Right hindlimb (tissue), 1 donor: ENCODE measurements at places on chromosomes 12 and 14.

- no peak for DNase-seq
Observed at GRCh38 chr14:56241461-56241860, 123.2 kb downstream of the PELI2 start.

DNA sequence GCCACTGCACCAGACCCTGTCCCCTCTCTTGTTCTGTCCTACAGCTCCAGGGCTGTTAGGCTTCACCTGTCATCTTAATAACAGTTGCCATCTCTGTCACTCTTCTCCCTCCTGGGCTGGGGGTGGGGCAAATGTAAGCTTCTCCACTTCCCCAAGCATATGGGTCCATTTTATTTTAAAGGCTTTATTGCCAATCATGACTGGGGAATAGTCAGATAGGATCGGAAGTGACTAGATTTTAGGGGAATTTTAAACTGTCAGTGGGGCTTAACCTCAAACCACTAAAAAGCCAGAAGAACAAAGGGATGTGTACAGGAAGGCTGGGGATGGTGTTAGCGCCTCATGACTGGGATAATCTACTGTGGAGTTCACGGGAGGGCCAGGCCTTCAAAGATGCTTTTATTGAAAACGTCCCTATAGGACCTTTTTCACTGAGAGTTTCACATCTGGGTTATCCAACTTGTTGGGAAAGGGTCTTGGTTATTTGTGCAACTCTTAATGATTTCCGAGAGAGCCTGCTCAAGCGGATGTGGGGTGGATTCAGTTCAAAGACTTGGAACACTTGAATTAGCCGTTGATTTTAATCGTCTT lies 41.6 kb downstream of the CHST11 start:
- no peak for DNase-seq

- DNase-seq = no peak
Observed at GRCh38 chr12:124433147-124433874, 134.1 kb downstream of the NCOR2 start.

- no peak for DNase-seq
Observed at GRCh38 chr12:95151821-95152220, 65.4 kb downstream of the FGD6 start.

DNA sequence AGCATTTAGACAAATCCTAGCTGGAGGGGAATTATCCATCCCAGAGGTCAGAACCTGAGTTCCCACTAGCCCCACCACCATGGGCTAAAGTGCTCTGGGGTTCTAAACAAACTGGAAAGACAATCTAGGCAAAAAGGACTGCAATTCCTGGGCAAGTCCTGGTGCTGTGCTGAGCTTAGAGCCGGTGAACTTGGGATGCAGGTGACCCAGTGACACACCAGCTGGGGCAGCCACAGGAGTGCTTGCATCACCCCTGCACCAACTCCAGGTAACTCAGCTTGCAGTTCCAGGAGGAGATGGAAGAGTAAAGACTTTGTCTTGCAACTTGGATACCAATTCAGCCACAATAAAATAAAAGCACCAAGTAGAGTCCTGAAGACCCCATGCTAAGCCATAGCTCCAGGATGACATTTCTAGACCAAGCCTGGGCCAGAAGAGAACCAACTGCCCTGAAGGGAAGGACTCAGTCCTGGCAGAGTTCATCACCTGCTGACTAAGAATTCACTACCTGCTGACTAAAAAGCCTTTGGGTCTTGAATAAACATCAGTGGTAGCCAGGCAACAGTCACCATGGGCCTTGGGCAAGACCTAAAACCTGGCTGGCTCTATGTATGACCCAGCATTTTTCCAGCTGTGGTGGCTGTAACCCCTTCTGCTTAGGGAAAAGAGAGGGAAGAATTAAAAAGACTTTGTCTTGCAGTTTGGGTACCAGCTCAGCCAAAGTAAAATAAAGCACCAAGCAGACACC lies 223.4 kb upstream of the DIO2 start:
- DNase-seq = no peak

GRCh38 chr14:104226421-104227383 lies 88.3 kb downstream of the KIF26A start:
- peak; percentile 10 for DNase-seq

DNA sequence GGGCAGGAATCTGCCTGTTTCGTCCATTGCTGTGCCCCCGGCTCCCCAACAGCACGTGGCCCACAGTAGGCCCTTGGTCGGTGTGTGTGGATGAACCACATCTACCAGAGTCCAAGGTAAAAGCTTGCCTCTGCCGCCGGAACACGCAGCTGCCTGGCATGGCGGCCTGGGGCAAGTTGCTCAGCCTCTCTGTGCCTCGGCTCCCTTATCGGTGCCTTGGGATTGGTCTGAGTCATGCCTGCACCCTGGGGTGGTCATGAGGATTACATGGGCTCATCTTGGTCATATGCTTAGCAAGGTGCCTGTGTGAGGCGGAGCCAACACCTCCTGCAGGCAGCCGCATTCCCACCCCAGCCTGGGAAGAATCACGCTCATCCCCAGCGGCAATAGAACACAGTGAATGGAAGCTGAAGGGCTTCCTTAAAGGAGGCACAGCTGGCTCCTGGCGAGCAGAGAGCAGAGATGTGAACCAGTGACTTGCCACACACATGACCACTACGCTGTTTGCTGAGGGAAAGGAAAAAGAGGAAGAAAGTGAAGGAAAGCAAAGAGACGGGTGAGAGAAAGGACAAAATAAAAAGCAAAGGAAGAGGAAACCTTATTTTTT lies 5.5 kb upstream of the SCARB1 start:
- no peak for DNase-seq

DNA sequence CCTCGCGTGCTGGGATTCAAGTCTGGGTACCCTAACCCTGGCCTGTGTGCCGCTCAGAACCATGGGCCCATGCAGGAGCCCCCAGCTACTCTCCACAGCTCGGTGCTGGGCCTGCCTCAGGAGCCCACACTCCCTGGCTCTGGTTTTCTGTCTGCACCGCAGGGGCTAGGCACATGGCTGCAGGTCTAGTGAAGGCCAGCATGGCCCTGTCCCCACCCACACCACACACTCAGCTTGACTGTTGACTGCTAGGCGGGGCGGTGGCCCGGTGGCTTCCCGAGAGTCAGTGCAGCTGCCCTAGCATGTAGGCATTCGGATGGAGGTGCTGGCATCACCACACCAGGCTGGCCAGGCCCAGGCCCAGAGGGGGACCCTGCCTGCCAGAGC lies 7.9 kb downstream of the INF2 start:
- no peak for DNase-seq

DNA sequence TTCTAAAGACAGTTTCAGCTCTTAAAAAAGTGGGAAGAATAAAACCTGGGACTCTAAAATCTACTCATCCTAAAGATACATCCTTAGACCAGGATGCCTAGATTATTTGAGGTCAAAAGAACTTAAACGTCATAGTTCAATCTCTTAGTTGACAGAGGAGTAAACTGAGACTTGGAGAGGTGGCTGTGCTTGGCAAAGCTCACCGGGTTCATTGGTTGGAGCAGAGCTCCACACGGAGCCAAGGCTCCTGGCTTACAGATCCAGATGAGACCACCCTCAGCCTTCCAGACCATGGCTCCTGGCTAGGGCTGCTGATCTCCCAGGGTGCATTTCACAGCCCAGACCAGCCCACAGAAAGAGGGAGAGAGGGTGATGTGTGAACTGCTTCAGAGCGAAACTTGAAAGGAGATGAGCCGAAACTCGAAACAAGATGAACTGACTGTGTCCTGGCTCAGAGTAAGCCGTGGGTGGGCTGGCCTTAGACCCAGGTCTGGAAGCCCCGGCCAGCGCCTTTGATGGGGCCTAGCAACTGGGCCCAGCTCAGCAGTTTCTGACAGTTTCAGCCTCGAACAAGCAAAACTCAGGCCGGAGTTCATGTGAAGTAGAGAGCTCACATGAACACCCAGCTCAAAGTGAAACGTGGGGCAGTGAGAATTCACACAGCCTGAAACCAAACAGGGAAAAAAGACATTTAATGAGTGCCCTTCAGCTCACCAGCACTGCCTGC lies 1044.8 kb downstream of the BCL11B start:
- no peak for DNase-seq

DNA sequence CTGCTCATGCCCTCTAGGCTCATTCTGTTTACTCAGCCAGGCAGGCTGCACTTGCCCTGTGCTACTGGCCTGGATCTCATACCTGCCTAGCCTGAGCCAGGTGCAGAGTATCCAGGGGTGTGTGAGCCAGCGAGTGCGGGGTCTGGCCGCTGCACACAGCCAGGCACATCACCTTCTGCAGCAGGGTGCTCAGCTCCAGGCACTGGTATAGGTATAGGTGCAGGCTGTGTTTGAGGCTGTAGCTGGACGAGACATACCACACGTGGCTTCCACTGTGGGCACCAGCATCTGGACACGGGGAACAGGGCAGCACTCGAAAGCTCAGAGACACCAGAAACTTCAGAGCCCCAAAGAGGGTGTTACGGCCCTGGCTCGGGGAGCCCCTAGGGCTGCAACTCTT lies 424.2 kb downstream of the RERGL start:
- no peak for DNase-seq

DNA sequence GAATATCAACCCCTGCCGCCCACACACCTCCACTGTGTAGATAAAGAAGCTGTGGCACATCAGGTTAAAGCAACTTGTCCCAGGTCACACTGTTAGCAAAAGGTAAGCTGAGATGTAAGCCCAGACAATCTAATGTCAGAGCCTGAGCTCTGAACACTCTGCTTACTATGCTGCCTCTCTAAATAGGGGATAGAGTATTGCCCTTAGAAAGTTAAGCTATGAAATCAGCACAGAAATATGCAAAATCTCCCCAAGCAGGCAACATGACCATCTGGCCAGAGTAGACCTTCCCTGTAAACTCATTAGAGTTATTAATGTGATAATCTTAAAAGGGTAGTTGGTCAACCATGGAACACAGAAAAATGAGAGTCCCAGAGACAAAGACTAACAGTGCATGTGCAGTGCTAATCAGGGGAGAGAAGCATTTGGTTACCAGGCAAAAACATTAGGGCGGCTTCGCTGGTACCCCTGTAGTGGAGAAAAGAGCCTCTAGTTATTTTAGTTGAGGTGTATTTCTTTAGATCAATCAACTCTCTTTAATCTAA lies 171.0 kb downstream of the BTG1 start:
- DNase-seq = no peak

- peak; percentile 90 for DNase-seq
Observed at GRCh38 chr12:121799842-121800693, 3.7 kb upstream of the SETD1B start.

- DNase-seq = no peak
Observed at GRCh38 chr14:28142400-28143015, 624.1 kb upstream of the FOXG1 start.

- DNase-seq = no peak
Observed at GRCh38 chr12:13204428-13204827, 7.9 kb downstream of the EMP1 start.

GRCh38 chr12:120849765-120850164 lies 54.4 kb downstream of the SPPL3 start:
- DNase-seq = no peak

DNA sequence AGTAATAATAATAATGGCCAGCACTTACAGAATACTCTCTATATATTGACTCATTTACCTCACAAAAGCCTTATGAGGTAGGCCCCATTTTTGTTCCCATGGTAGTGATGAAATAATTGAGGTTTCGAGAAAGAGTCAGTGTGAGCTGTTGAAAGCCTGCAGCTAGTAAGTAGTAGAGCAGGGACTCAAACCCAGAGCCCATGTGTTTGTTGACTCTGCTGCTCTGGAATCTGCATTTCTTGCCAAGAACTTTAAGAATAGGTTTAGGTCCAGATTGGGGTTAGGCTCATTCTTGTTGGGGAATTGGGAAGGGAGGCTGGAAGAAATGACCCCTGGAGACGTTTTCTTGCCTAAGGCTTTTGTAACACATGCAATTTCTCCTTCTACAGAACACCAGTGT lies 27.9 kb downstream of the DYRK4 start:
- DNase-seq = no peak

DNA sequence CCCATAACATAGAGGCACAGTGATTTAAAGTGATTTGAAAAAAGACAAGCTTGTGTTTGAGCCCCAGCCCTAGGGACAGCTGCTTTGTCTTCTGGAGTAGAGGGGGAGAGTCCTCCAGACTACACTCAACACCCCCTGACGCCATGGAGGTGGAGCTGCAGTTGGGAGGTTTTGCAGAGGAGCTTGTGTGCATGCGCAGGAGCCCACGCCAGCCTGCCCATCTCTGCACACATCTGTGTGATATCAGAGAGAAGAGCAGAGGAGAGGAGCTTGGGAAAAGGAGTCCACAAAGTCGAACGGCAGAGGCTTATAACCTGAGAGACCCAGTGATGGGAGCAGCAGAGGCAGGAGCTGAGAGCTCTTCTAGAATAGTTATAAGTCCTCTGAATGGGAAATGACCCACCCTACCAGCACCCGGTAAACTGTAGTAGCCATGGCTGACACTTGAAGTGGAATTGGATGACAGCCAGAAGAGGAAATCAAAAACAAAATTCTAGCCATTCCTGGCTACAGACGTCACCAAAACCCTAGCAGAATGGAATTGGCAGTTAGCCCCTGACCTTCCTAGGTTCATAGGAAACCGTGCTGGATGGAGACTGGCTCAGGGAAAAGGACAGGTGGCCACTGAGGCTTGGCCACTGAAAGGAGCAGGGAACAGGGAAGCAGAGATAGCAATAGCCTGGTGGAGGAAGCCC lies 185.1 kb upstream of the VASH1 start:
- no peak for DNase-seq

DNA sequence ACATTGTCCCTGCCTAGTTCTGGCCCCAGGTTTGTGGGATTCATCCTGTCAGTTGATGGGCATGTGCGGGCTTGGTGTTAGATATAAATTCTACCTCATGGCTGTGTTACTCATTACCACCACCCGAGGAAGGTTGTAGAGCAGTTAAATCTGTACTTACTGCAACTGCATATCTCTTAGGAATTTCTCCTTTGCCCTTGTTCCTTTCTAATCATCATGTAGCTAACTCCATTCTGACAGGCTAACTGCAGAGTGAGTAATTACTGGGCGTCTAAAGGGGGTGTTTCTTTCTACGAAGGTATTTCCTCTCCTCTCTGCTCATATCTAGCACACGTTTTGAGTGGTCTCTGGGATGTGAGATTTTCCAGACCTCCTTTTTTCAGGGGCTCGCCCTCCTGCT lies 1076.7 kb downstream of the TMTC2 start:
- no peak for DNase-seq

GRCh38 chr14:106802413-106803364 lies 1276.3 kb downstream of the TMEM121 start:
- no peak for DNase-seq

- no peak for DNase-seq
Observed at GRCh38 chr14:32364941-32365340, 35.8 kb downstream of the AKAP6 start.

- DNase-seq = no peak
Observed at GRCh38 chr12:59695379-59695778, 99.5 kb downstream of the SLC16A7 start.
